ENCODE measurements at places on chromosomes 16 and 17.

- DNase-seq = no peak
These were observed 4.7 kb upstream of the CUEDC1 start for GRCh38 chr17:57959929-57960328.

DNA sequence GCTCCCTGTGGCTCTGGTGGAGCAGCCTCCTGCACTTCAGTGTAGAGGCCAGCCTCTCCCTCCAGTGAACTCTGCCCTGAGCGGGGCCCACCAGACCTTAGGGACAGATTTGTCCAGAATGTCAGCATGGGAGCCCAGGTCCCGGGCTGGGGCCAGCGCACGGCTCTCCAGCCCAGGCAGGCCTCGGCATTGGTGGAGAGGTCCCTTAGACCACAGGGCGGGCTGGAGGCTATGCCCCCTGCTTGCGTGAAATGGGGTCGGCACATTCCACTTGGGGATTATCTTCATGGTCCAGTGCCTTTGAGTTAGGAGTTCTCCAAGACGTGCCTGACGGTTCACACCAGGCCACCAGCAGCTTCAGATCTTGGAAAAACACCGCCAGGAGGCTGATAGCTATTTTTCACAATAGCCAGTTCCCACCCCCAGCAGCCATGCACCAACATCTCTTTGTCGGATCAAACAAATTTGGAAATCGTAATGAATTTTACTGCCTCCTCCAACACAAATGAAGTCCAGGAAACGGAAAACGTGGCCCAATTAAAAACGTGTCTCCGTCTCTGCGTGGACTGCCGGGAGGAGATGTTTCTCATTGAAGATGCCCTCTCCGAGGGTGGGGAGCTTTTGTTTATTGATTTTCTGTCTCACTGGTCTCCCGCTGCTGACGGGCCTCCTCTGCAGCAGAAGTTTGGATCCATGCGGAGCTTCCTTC is 110.0 kb upstream of the CIBAR2 start:
- DNase-seq = no peak

GRCh38 chr17:13797863-13798262 is 196.1 kb upstream of the HS3ST3A1 start:
- no peak for DNase-seq

- DNase-seq = no peak
These were observed 84.3 kb upstream of the NLRP1 start for GRCh38 chr17:5668557-5669138.

DNA sequence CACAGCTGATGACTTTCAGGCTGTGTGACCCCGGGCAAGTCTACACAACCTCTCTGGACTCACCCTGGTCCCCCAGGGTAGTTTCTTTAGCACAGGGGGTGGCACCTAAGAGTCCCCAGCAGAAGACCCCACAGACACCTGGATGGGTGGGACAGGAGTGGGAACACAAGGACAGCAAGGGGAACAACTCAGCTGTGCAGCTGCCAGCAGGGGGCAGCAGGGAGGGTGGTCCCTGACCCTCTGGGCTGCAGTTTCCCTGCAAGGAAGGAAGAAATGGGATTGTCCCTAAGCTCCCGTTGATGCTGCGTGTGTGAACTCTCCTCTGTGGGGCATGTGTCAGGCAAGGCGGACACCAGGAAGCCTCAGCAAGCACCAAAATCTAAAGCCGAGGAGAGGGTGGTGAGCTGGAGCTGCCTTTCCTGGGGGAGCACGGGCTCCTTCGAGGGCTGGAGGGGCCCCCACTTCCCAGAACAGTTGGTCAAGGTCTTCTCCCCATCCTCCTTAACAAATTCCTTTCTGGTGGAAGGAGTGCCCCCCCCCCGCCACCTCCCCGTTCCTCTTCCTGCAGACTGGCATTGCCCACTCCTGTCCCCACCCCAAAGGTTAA is 24.1 kb upstream of the CDH5 start:
- no peak for DNase-seq

DNA sequence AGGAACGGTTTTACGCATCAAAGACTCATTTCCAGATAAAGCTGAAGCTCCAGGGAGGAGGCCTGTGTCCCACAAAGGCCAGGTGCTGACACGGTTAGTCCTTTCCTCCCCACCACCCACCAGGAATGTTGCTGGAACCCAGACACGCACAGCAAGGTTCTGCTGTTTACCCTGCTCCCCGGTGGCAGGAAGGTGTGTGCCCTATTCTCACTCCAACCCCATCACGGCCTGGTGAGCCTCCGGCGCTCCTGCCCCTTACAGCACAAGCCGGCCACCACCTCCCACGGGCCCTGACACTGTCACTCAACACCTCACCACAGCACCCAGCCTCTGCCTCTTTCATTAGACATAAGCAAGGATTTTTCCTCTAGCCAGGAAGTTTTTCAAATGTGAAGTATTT is 47.8 kb downstream of the ANKRD11 start:
- no peak for DNase-seq
